ENCODE measurements at places on chromosomes 2 and 18. TPM values are rescaled to one million over a fixed set of nuclear protein-coding genes. Genes with fewer than 3 reads are reported as not detected.

- no peak for DNase-seq
Observed at GRCh38 chr2:71704688-71705087, 251.3 kb downstream of the DYSF start.

DNA sequence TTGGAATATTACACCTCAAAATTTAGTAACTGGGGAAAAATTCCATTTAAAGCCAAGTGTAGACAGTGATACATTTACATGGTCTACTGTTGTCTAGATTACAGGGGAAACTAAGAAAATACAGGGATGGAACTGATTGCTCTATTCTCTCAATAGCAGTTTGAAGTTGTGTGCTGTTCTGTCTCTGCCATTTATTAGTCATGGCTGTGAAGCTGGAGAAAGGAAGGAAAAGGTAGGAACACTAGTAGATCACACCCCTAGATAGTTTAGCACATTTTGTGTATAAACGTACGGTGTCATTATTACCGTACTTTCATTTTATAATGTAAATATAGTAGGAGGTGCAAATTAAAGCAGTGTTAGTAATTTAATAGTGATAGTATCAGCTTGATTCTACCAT is 170.5 kb downstream of the PHLPP1 start:
- DNase-seq, result no peak

DNA sequence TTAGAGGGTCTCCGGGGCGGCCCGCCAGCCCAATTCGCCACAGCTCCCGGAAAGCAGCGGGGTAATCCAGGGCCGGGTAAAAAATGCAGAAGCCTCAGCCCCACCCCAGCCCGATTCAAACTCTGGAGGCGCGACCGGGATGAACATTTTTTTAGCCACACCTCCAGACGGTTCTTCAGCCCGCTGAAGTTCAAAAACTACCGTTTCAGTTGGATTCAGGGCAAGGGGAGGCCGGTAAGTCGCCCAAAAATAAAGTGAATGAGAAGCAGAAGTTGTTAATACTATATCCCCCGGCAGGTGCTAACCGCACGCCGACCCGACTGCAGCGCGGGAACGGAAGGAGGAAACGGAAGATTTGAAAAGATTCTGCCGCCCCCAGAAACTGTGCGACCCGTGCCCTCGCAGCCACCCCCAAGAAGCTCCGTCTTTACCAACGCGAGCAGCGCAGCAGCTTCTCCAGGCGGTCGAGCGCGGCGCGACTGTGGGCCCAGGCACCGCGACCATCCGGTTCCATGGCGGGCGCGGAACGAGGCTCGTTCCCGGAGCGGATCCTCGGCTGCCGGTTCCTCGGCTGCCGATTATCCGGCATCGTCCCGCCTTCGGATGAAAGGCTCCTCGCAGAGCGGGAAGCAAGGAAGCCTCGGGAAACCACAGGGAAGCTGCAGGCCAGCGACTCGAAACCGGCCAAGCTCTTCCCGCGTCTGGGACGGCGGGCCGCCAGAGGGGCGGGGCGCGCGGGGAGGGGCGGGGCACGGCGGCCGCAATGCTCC is at the start of gene BARD1:
Gene BARD1, minus strand, starts transcription at position 703 of the 770 bp plus-strand sequence. Its CDS starts 114 bp downstream, at position 589.
- DNase-seq, result peak; percentile 53

DNA sequence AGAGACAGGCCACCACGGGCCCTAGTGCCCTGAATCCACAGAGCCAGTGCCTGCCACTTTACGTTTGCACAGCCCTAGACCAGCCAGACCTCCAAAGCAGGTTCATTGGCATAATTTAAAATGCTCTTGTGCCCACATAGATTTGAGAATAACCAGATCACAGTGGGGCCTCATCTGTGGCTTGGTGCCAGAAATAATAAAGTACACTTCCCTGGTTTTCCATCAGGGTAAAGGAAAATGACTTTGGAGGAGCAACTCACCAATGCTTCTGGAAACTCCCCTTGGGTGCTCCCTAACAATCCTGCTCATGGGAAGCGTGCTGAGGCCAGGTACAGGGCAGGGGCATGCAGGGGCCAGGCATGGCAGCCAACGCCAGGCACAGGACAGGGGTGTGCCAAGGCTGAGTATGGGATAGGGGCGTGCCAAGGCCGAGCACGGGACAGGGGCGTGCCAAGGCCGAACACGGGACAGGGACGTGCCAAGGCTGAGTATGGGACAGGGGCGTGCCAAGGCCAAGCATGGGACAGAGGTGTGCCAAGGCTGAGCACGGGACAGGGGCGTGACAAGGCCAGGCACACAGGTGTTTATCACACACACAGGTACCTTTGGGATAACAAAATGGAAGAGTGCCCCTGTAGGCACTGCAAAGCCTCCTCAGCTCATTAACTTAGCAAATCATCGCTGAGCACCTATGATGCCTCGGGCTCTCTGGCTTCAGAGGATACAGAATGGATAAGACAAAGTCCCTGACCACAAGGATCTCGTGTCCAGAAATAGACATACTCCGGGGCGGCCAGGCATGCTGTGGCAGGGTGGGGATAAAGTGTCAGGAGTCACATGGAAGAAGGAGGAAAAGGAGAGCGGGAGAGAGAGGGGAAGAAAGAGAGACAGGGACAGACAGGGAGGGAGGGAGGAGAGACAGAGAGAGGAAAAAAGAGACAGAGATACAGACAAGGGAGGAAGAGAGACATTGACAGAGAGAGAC is 334.7 kb downstream of the EIPR1 start:
- DNase-seq, result no peak

- DNase-seq, result no peak
Observed at GRCh38 chr18:72673242-72673641, 129.1 kb upstream of the CBLN2 start.

DNA sequence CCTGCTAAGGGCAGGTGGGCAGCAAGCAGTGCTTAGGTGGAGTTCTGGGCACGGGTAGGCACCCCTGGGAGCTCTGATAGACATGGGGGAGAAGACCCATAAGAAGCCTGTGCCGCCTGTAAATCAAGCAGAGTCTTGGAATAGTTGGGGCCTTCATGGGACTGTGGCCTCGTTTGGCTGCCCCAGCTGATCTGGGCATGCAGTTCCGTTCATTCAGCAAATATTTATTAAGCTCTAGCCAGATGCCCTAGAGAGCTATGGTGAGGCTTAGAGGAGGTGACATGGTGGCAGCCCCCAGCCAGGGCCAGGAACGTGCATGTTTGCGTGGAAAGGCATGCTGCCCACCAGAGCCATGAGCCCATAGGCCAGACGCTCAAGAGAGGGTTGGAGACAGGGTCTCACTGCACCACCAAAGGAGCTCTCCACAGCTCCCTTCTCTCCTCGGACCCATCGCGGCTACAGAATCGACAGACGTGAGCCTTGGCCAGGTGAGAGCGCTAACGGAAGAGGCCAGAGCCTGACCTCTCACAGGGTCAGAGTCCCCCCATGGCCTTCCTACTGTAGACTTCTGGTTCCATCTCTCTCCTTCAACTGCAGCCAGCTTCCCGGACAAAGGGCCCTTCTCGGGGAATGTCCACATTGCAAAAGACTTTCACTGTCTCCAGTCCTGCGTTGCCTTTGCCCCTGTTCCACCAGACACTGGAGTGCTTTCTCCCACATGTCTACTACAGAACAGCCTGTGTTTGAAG is 135.7 kb downstream of the INHBB start:
- DNase-seq, result no peak

DNA sequence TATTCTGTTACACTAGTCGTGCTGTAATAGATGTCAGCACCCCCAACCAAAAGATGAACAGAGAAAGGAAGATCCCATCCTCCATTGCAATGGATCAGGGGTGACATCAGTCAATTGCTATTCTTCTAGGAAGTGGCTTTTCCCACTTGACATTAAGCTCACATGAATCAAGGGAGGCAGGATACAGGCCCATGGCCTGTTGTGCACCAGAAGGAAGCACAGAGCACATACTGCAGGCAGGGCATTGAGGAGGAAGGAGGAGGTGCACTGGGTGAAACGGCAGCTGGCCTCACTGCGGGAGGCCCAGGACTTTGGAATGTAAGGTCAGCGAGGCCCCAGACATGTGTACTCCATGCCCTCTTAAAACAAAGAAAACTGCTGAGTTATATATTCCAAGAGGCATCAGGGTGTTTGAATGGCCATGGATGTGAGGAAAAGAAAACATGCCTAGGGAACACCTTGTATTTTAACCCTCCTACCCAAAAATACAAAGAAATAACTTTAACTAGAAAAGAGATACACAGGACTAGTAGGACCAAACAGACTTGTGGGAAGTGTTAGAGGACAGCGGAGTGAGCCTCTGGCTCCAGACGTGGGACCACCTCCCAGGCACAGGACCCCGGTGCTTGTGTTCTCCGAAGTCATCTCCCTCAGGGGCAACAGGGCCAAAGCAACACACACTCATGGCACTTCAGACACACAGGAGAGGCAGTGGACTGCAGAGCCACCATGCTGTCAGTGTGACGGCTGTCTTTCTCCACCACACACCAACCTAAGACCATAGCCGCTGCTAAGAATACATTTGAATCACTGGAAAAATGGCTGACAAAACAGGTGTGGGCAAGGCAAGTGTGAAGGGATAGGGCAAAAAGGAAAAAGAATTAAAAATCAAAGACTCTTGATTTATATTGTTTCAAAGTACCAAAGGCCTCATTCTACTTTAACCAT is 51.4 kb upstream of the RIOK3 start:
- DNase-seq, result no peak

GRCh38 chr2:169664600-169664977 is 29.6 kb downstream of the CFAP210 start:
- DNase-seq, result no peak

GRCh38 chr2:132465917-132466316 is 49.3 kb downstream of the GPR39 start:
- no peak for DNase-seq

GRCh38 chr2:100959225-100959880 is 42.7 kb upstream of the RPL31 start:
- no peak for DNase-seq

- DNase-seq, result no peak
Observed at GRCh38 chr2:82089518-82089917, 1785.0 kb upstream of the LRRTM1 start.

Gene EVA1A
- 2.3 TPM for total RNA-seq

Gene SOX11
- not detected for total RNA-seq

Gene FSIP2
- total RNA-seq, result 5.8 TPM

Gene DNAJC5G
- total RNA-seq, result not detected

Gene BMP10
- total RNA-seq, result not detected

Gene GRHL1
- total RNA-seq, result 61.6 TPM
